ENCODE measurements at places on chromosomes 2 and 18.
A peak's percentile ranks its signal among the peaks of the same experiment; 100 is the strongest.

DNA sequence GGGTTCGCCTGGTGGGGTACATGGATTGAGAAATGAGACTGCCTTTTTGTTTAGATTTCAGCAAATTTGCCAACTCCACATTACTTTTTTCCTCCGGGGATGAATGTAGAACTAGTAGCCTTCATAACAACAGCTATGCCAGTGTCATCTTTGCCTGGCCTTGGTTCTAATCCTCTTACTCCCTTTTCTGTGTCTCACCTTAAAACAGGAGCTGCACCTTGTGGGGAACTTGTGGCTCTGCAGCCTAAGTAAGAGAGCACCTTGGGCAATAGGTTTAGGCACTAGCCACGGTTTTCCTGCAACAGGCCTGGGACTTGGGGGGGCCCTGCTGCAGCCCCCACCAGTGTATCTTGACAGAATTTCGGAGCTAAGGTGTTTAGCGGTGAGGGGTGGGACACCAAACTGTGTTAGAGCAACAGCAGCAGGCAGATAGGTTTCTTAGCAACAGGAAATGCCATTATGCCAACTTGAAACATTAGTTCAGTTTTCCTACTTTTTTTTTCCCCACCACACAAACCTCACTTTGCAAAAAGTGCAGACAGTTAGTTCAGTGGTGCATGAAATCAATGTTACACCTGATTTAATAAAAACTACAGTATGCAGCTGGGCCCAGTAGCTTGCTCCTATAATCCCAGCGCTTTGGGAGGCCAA is 173.7 kb downstream of the PRKCE start:
- peaks cover 3% of the 10 kb centered on the region for H3K36me3 ChIP-seq

DNA sequence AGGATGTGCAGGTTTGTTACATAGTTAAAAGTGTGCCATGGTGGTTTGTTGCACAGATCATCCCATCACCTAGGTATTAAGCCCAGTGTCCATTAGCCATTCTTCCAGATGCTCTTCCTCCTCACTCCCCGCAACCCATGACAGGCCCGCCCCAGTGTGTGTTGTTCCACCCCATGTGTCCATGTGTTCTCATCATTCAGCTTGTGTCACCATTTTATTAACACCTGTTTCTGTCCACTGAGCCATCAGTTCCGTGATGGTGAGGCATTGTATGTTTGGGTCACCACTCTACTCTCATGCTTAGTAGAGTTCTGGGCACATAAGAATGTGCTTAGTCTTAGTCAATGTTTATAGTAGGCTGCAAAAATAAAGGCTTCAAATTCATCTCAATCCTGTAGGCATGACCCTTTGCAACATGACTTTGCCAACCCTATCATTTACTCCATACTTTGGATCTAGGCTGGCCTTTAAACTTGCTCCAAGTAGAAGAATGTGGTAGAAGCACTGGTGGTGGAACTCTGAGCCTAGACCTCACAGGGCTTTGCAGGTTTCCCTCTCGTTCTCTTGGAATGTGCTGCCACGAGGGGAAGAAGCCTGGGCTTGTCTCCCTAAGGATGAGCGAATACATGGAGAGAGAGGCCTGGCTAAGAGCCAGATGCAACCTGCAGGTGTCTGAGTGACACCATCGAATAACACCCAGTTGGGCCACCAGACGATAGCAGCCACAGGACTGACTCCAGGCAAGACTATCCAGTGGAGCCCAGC is 161.5 kb downstream of the NAPG start:
- H3K4me1 ChIP-seq = no peaks in the 10 kb centered on the region
- DNase-seq = no peak
- H3K27ac ChIP-seq = no peak overlapping the region
- no peaks in the 10 kb centered on the region for H3K36me3 ChIP-seq
- H3K4me3 ChIP-seq = no peak overlapping the region
- peaks cover 4% of the 10 kb centered on the region for H3K27me3 ChIP-seq

GRCh38 chr2:121152861-121153260 is 132.1 kb downstream of the TFCP2L1 start:
- no peak overlapping the region for H3K27ac ChIP-seq
- no peaks in the 10 kb centered on the region for H3K36me3 ChIP-seq
- DNase-seq = no peak
- peaks cover 8% of the 10 kb centered on the region for H3K27me3 ChIP-seq
- H3K4me3 ChIP-seq = no peak overlapping the region

GRCh38 chr18:45557779-45558178 is 57.5 kb upstream of the SLC14A2 start:
- no peak overlapping the region for H3K4me3 ChIP-seq
- H3K36me3 ChIP-seq = no peaks in the 10 kb centered on the region
- no peaks in the 10 kb centered on the region for H3K4me1 ChIP-seq
- peaks cover 22% of the 10 kb centered on the region for H3K27me3 ChIP-seq
- DNase-seq = no peak

DNA sequence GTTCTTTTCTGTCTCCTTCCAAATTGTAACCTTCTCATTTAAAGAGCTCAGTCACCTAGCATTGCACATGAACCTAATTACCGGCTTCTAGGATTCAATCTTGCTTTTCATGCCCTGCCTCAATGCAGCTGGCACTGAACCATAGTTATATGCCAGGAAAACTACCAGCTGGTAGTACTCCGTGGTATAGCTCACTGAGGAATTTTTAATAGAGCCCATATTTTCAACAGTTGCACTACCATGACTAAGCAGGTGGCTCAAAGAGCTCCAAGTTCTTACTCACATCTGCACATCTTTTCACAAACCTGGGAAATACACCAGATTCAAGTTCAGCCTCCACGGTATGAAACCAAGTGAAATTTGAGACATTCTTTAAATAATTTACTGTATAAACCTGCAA is 363.5 kb downstream of the GRB14 start:
- H3K27ac ChIP-seq = no peak overlapping the region
- H3K27me3 ChIP-seq = no peaks in the 10 kb centered on the region
- no peak overlapping the region for H3K4me3 ChIP-seq
- H3K4me1 ChIP-seq = no peaks in the 10 kb centered on the region

DNA sequence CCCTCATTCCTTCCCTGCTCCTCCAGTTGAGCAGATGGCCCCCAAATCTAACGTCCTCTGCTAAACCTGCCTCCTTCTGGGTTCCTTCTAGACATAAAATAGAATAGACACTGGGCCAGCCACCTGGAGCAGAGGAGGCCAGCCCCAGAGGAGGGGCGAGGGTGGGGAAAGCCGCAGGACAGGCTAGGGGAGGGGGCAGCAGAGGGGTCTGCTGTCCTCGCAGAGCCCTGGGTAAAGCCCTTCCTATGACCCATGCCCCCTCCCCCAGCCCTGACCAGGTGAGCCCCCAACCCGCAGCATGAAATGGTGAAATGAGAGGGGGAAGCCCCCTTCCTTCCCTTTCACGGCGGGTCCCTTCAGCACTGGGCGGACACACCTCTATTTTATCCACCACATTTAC is 7.8 kb downstream of the MFSD2B start:
- peak overlapping the region; percentile 17 for H3K27ac ChIP-seq
- DNase-seq = no peak
- peaks cover 4% of the 10 kb centered on the region for H3K27me3 ChIP-seq
- no peaks in the 10 kb centered on the region for H3K4me1 ChIP-seq
- no peaks in the 10 kb centered on the region for H3K36me3 ChIP-seq

- H3K27me3 ChIP-seq = peaks cover 23% of the 10 kb centered on the region
- no peak overlapping the region for H3K27ac ChIP-seq
- H3K4me3 ChIP-seq = no peak overlapping the region
- no peak for DNase-seq
These were observed 240.9 kb upstream of the APCDD1 start for GRCh38 chr18:10213526-10213925.

DNA sequence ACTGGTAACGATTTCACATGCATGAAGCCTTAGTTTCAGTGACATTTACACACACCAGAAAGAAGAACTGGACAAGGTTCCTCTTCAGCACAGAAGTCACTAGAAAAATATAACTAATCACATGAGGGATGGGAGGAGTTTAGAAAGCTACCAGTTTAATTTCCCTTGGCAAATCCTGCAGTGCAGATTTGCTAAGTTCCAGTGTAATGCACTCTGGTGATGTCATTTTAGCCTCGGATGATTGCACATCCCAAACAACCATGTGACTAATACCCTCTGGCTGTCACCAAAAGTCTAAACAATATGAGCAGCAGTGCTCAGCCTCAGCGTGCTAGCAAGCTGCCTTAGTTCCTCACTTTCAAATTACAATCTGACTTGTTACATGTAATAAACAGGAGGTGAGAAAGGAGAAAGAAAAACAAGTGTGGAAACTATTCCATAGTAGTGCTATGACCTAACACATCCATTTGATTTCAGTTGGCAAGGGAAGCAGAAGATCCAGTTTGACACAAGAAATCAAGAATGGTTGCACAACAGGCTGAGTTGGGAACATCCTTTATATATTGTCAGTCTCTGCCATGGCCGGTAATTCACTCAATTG is 35.3 kb upstream of the PPP1CB start:
- no peaks in the 10 kb centered on the region for H3K4me1 ChIP-seq
- H3K36me3 ChIP-seq = no peaks in the 10 kb centered on the region
- DNase-seq = no peak
- no peak overlapping the region for H3K27ac ChIP-seq
- H3K4me3 ChIP-seq = no peak overlapping the region

GRCh38 chr2:64839844-64840243 is 149.4 kb upstream of the SLC1A4 start:
- no peaks in the 10 kb centered on the region for H3K27me3 ChIP-seq
- H3K36me3 ChIP-seq = no peaks in the 10 kb centered on the region
- H3K27ac ChIP-seq = peak overlapping the region; percentile 8
- no peaks in the 10 kb centered on the region for H3K4me1 ChIP-seq
